Coronary artery (tissue), 2 donors: ENCODE measurements at places on chromosomes 4 and X.

- no peak for DNase-seq
These were observed 190.6 kb downstream of the FRAS1 start for GRCh38 chr4:78247536-78248285.

- DNase-seq: no peak
These were observed 2.5 kb downstream of the CACNA1F start for GRCh38 chrX:49230500-49231232.

DNA sequence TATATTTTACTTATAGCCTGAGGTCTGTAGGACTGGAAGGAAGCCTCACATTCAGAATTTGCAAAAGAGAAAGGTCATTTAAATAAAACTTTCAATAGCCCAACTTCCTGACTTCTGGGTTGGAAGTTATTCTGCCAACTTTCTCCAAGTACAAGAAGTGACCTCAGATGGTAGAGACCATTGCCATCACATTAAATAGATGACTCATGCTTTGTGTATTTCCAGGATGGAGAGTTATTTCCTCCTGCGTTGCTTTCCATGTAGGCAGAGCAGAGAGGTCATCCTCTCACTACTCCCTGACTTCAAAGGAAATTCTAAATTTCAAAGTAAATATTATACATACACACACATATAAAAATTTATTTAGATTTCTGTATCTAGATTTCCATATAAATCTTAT lies 73.0 kb upstream of the NR3C2 start:
- DNase-seq: no peak

- no peak for DNase-seq
These were observed 362.2 kb downstream of the SMARCA1 start for GRCh38 chrX:129161108-129161507.

DNA sequence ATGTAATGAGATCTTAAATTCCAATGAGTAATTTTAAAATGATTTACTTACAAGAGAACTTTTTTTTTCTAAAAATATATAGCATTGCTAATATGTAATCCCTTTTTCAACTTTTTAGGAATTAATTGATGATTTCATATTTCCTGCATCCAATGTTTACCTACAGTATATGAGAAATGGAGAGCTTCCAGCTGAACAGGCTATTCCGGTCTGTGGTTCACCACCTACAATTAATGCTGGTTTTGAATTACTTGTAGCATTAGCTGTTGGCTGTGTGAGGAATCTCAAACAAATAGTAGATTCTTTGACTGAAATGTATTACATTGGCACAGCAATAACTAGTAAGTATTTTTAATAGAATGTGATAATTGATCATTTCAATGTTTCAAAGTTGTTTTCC lies 113.2 kb downstream of the USP9X start:
- no peak for DNase-seq
